Bronchial epithelial cell (primary cell): ENCODE measurements at places on chromosomes 4 and X.

DNA sequence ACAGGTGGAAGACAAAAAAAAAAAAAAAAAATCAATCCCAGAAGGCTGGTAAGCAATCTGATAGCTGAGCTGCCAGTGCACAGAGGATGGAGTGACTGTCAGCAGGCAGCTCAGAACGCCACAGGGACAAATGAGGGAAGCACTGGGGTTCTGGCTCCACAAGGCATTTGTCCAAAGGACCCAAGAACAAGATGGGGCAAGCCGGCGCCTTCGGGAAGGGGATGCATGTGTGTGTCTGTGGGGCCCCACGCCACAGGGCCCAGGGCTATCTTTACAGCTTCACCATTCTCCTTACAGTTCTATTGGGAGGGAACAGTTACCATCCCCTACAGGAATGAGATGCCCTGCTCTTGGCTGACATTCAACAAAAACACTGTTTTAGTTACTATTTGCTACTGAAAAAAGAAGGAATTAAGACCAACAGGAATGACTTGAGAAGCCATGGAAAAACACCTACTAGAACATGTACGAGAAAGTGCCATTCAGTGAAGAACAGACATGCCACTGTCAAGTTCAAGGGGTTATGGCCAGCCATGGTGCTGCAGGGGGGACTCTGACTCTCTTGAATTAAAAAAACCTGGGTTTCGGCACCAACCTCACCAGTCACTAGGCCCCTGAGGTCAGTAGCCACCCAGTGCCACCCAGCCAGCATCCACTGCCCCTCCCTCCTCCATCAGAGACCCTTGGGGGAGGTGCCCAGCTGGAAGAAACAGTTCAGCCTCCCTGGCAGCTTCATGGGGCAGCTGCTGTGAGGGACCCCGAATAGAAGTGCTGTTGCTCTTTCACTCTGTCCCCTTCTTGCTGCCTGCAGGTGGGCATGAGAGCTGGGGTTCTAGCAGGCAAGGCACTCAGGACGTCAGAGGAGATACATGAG is 18.5 kb downstream of the WDR1 start:
- DNase-seq = no peak

- DNase-seq = no peak
Observed at GRCh38 chr4:139567159-139567870, 11.3 kb upstream of the SETD7 start.

- no peak for DNase-seq
Observed at GRCh38 chrX:55794405-55794804, 76.9 kb downstream of the RRAGB start.

DNA sequence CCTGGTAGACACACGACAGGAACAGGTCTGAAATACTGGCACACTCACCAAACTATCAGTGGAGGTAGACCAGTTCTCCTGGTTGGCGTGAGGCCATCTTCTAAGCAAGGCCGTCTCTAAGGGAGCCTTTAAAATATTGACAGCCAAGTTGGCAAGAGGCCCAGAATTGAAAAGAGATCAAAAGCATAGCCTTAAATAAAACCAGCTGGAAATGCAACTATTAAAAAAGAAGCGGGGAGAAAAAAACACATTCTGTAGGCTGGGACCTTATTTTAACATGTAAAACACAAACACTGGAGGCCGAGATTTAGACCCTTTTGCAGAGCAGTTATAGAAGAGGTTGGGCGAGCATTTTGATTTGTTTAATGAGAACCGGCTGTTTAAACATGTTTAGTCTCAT is 233.0 kb upstream of the CLNK start:
- no peak for DNase-seq

DNA sequence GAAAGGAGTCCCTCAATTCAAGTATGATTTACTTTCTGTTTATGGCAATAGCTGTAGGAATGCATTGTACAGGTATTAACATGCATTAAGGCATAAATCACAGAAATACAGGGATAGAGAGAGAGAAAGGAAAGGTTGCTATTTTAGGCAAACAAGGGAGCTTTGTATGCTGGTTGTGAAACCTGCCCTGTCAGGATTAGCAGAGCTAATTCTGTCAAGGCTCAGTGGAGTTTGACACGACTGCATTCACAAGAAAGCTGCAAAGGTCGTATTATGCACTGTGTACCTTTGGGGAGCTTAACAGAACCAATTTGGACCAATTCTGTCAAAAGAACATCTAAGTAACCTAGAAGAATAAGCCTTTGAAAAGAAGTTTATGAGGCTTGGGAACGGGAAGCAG is 239.3 kb downstream of the GRIA2 start:
- peak; percentile 74 for DNase-seq

- peak; percentile 96 for DNase-seq
Observed at GRCh38 chrX:71543316-71543715, 10.4 kb downstream of the OGT start.

- DNase-seq = no peak
Observed at GRCh38 chr4:168741281-168742173, 244.7 kb downstream of the PALLD start.

- no peak for DNase-seq
Observed at GRCh38 chr4:150580306-150580705, 1.6 kb upstream of the MAB21L2 start.

DNA sequence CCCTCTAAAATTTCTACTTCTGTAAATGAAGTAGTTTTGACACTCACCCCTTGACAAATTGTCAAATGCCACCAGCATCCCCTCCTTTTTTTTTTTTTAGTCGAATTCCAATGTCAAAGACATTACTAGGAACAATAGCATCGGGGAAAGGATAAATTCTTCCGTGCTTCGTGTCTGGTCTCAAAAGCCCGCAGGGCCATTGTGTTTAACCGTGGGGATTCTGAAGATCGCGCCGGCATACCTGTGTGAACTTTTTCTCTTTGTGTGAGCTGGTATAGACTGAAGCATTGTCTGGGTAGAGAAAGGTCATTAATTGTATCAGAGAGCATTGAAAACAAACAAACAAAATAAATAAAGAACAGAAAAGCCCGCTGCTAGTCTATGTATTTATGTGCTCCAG is 313.9 kb downstream of the ASMT start:
- no peak for DNase-seq

- DNase-seq = peak; percentile 84
Observed at GRCh38 chr4:108849611-108850168, 86.8 kb upstream of the ETNPPL start.

GRCh38 chr4:152610131-152610530 is 69.7 kb downstream of the TMEM154 start:
- DNase-seq = no peak

GRCh38 chr4:152202415-152202814 is 333.5 kb downstream of the FBXW7 start:
- DNase-seq = peak; percentile 2

GRCh38 chr4:152763796-152764195 is 15.7 kb downstream of the TIGD4 start:
- DNase-seq = no peak

DNA sequence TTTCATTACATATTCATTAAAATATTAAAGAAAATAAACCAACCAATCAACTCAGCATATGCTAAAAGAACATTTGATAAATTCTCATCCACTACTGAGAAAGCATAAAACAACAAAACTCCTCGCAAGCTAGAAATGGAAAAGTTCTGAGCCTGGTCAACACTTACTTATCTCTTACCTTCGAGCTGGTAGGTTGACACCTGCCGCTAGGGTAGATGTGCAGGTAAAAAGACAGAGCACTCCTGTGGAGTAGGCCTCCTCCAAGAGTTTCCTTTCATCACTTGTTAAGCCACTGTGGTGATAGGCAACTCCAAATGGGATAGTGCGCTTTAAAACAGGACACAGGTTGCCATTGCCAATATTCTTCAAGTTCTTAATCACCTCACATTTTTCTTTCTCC is 18.9 kb downstream of the HELQ start:
- no peak for DNase-seq

- no peak for DNase-seq
Observed at GRCh38 chrX:3280706-3281105, 65.7 kb downstream of the MXRA5 start.

GRCh38 chr4:104064646-104065577 is 345.1 kb upstream of the TACR3 start:
- DNase-seq = peak; percentile 43

DNA sequence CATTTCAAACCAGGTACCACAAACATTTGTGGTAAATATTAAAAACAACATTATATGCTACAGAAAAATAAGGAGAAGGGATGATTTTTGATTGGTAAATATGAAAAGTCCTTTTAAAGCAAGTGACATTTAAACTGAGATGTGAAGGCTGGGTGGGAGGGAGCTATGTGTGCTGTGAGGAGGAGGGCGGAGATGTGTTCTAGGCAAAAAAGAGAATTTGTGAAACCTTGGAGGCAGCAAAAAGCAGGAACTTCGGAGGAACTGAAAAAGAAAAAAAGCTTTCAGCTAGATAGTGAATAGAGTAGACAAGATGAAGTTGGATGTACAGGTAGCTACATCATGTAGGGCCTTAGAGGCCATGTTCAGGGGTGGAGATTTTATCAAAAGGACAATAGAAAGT is 10.1 kb upstream of the ARAP2 start:
- no peak for DNase-seq

GRCh38 chr4:29405116-29405515 is 1315.1 kb upstream of the PCDH7 start:
- no peak for DNase-seq

DNA sequence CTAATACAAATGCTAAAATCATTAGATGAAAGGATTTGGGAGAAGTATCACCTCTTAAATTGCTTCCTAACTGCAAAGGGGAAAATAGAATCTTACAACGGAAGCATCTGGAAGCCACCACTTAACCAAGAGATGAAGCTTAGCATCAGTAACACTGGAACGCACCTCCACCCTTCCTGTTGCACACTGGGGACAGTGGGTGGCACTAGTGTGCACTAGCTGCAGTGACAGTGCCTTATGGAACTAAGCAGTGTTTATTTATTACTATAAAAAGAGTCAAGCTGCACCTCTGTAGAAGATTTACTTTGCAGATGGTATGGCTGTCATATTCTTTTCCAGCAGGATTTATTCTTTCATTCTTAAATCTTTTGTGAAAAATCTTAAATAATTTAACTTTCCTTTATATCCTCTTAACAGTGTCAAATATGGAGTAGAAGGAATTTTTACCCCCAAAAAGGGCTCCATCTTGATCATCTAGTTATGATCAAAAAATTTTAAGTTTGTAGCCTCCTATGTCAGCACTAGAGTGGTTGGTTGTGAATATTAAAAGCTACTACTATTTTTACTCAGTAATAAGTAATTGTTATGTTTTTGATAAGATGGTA is 76.7 kb downstream of the SCD5 start:
- DNase-seq = peak; percentile 26

DNA sequence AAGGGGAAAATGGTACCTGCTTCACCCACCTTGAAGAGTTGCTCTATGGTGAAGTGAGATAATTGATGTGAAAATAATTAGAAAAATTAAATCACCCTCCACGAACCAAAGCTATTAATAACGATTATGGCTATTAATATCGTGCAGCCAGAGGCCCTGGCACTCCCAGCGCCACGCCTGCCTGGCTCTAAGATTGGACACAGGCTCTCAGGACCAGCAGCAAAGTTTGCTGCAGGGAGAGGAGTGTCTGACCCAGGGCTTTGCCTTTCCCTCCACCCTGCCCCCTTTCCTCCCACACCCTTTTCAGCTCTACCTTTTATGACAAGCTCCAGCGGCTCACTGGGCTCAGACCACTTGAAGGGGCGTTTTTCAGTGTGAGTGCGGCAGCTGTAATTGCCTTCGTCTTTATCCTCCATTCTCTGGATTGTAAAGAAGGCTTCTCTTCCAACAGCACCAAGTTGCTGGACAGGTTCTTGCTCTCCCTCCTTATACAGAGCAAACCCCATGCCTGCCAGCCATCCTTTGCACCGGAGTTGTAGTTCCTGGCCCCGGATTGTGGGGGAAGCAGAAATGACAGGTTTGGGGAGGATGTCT is 11.5 kb downstream of the IGSF1 start:
- DNase-seq = no peak

DNA sequence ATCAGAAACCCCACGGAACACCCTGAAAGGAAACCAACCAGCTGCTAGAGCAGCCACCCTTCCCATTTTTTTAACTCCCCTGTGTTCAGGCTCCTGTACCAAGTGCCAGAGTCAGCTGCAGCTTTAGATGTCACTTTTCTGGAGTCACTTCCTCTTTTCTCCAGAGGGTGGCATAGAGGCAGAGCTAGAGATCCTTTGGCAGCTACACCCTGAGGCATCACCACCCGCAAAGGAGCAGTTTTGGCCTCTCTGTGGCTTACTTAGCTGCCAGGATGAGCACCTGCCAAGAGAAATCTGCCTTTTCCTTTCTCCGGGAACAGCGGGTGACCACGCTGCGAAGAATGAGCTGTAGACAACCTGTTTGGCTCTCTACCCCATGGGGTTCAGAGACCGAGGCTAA is 58.0 kb upstream of the CHRDL1 start:
- peak; percentile 9 for DNase-seq

DNA sequence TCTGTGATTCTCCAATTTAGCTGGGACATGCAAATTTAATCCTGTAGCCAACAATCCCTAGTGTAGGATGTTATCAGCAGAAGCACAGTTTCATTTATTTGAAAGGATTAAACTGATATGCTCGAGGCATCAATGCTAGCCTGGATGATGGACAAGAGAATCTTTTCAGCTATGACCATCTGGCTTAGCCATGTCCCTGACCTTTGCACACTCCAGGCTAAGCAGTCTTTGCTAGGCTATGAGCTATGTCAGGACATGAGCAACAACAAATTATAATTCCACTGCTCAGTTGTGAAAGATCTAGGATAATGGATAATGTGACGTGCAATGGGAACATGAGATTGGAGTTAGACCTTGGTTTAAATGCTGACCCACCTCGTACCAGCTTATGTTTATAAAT is 32.0 kb downstream of the NPY1R start:
- DNase-seq = no peak

DNA sequence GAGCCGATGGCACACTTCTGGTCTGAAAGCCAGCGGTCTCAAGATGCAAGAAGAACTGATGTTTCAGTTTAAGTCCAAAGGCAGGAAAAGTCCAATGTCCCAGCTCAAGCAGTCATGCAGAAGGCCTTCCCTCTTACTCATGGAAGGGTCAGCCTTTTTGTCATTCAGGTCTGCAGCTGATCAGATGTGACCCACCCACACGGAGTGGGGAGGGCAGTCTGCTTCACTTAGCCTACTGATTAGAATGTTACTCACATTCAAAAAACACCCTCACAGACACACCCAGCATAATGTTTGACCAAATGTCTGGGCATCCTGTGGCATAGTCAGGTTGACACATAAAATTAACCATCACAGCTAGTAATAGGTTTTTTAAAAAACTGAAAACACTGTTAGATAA is 6.6 kb downstream of the HCCS start:
- DNase-seq = no peak

GRCh38 chrX:23699636-23700194 is 32.4 kb downstream of the PRDX4 start:
- no peak for DNase-seq

GRCh38 chr4:779555-779954 is 46.4 kb downstream of the CPLX1 start:
- DNase-seq = no peak

DNA sequence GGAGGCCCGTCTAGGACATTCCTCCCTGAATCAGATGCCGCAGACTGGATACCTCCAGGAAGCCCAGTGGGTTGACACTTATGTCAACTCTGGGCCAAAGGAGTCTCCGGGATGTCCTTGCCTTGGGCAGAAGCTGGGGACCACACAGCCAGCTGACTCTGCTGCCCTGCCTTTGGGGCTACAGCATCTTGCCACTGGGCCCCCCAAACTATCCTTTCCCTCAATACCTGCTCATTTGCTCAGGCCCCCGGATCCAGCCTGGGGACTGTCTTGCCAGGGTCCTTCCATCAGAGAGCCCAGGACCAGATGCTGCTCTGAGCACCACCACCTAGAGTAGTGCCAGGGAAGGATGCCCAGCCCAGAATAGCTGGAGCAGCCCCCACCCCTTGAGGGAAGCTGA is 19.0 kb downstream of the RAB33A start:
- no peak for DNase-seq
